ENCODE measurements at places on chromosomes 3 and 15.

- peak; percentile 33 for DNase-seq
Measured at GRCh38 chr3:60555686-60556354, 695.4 kb downstream of the FHIT start.

DNA sequence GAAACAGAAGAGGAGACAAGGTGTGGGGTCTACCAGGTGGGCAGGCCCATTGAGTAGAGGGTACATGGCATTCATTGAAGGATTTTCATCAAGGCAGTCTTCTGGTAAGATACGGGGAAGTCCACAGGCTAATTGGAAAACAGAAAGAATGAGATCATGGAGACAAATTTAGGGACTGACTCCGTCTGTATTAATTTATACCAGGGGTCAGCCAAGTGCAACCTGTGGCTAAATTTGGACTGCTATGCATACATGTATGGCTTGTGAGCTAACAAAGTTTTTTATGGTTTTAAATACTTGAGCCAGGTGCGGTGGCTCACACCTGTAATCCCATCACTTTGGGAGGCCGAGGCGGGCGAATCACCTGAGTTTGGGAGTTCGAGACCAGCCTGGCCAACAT, 21.1 kb upstream of the SNRPN start:
- DNase-seq: no peak

- DNase-seq: no peak
Measured at GRCh38 chr3:44555723-44556122, 730 bp downstream of the ZKSCAN7 start.

DNA sequence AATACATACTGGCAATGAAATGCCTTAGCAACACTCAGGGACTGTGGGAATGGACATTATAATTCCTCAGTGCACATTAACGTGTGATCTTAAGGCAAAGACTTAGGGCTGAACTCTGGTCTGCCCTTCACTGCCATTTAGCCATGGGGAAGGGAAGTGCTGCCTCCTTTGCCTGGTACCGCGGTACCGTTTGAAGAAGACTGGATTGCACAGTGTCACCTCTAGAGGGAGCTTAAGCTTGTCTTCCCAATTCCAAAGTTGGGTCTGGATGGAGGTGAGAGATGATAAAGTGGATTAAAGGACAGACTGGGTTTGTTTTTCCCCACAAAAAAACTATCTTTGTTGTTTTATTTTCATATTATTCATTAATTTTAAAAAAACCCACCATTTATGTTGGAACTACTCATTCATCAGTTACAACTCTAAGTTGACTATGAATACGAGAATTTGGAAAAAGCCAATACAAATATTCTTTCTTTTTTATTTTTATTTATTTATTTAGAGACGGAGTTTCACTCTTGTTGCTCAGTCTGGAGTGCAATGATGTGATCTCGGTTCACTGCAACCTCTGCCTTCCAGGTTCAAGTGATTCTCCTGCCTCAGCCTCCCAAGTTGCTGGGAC, 60.0 kb upstream of the SYN2 start:
- no peak for DNase-seq

DNA sequence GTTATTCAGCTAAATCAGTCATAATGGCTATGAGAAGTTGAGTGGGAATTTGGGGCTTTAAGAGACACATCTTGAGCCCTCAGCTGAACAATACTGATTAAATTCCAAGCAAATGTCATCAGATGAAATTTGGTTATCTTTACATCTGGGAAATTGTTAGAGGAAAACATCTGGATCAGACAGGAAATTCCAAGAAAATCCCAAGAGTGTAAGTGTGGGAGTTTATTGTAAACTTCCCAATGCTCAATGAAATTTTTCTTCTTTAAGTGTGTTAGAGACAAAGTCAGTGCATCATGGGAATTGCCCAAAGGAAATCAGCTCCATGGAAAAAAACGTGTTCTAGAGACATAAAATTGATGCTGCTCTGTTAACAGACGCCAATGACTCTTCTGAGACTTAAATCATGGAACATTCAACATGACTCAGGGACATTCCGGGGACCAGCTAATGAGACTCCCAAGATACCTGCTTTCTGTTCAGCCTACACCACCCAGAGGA, 19.8 kb upstream of the DCLK3 start:
- DNase-seq: no peak

DNA sequence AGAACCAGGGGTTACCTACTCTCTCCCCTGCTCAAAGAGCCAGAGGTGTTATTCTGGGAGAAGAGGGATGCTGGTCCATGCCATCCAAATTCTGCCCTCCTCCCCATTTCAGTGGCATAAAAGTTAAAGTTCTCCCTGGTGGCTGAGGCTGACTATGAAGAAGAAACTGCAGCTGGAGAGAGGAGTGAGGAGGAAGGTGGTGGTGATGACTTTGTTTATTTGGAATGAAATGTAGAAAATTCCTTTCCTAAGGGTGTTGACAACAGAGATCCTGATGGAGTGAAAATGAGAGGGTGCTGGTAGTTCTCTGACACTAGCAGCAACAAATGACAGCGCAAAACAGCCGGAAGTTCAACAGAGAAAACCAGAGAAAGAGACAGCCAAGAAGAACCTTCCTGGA, 100.4 kb downstream of the PCCB start:
- DNase-seq: peak; percentile 55

DNA sequence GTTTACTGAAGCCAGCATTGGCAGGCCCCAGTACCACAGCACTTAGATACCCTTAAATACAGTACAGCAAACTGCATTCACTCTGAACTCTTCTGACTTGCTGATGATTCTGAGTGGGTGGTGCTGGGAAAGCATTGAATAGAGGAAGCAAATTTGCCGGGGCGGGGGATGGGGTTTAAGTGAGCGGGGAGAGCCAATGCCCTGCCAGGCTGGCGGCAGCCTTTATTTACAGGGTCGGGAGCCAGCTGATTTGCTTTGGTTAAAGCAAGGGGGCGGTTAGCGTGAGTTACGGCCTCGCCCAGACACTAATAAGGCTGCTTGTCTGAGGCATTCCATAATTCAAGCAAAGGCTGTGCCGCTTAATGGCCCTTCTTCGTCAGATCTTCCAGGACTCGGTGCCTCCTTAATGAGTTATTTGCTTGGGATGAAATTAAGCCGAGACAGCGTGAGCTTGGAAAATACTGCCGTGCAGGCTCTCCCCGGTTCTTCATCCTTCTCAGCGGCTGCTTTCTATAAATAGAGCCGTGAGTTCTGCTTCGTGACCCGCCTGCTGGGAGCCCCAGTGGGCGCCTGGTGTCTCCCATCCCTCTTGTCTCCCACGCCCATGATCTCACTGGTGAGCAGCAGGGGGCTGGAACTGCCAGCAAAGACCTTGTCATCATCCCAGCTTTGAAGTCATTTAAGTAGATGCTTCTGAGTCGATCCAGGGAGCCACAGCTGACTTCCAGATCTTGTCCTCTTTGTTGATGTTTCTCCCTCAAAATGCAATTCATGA, 25.8 kb downstream of the SPSB4 start:
- DNase-seq: no peak

DNA sequence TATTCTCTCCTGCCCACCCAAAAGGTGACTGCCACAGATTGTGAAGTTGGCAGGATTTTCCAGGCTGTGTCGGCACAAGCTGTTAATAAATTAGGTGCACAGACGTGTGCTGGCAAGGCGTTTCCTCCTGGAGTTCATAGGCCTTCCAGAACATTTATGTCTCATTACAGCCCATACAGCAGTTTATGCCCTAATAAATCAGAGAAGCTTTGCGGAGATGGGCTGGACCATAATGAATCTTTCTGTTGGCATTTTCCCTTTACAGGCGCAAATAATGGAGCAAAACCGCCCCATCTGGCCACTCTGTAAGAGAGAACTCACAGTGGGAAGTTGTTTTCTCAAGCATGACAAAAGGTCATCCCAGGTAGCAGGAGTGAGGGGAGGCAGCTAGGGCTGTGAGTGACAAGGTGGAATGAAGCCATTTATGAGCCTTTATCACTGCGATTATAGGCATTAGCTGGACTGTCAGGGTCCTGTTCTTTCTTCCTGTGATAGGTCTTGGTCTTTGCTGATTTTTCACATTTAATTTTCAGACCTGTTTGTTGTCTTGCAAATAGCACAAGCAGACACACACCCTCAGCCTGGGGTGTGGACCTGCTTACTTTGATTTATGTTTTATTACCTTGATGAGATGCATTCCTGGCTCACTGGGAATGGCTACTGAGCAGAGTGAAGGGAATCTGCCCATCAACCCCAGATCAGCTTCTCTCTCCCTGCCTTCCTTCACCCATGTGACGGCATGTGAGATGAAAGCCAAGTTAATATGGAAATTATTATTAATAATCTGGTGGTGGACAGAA, 257.5 kb downstream of the LRTM1 start:
- no peak for DNase-seq

GRCh38 chr15:90141646-90142045, 39.4 kb upstream of the IDH2 start:
- DNase-seq: no peak

DNA sequence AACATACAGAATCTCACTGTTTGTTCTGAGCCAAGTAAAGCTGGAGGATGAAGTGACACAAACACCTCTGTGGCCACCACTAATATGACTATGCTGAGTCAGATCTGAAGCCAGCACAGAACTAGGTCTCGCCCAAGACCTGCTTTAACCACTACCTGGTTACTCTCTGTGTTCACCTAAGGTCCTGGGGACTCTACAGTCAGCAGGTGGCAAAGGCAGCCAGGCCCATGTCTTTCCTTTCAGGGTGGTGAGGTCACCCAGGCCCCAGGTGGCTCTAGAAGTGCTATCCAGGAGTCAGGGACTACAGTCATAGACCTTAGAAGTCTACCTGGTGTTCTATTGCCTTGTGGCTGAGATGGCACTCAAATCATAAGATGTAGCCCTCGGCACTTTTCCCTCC, 287.9 kb upstream of the ARRDC4 start:
- no peak for DNase-seq

- DNase-seq: no peak
Measured at GRCh38 chr3:120338517-120338916, 10.6 kb downstream of the LRRC58 start.

DNA sequence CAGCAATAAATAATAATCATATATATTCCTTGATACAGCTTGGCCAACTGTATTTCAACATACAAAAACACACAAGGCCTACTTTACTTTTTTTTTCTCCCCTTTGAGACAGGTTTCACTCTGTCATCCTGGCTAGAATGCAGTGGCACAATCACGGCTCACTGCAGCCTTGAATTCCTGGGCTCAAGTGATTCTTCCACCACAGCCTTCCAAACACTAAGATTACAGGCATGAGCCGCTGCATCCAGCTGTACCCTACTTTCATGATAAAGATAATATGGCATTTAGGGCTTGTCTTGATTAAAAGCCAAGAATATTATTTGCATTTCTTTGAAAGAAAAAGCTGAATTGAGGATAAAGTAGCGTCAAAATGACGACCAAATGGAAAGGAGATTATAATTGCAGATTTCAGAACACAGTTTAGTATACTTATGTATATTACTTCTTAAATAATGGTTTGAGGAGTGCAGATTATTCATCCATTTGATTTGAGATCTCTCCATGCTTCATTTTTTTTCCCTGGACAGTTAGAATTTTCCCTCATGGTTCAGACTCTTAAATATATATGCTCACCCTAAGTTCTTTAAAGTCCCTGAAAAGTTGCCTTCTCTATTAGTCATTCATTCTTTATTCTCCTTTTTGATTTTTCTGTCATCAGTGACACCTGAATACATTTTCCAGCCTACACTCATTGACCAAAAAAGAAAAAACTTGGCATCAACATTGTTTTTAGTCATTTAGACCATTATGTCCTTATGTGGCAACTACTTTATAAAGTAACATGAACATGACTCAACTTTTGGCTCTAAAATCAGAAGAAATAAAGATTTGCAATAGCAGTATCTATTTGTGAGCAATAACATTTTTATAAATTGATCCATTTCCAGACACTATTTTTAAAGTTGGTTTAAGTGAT, 48.5 kb upstream of the MLF1 start:
- DNase-seq: no peak

DNA sequence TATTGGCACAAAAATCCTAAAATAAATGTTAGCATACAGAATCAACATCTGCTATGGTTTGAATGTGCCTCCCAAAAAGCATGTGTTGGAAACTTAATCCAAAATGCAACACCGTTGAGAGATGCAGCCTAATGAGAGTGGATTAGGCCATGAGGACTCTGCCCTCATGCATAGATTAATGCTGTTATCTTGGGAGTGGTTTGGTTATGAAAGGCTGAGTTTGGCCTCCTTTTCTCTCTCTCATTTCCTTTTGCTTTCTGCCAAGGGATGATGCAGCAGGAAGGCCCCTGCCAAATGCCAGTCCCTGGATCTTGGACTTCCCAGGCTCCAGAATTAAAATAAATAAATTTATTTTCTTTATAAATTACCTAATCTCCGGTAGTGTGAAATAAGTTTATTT, 49.4 kb downstream of the SYNM start:
- DNase-seq: no peak

DNA sequence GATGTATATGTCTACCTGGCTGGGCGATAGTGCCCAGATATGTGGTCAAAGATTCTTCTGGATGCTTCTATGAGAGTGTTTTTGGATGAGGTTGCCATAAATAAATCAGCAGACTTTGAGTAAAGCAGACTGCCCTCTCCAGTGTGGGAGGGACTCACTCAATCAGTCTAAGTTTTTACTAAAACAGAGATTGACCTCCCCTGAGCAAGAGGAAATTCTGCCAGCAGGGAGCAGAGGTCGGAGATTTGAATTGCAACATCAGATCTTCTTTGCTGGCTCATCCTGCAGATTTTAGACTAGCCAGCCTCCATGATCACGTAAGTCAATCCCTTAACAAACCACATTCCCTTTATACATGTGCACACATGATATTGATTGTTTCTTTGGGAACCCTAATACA, 300.9 kb downstream of the MCTP2 start:
- no peak for DNase-seq

DNA sequence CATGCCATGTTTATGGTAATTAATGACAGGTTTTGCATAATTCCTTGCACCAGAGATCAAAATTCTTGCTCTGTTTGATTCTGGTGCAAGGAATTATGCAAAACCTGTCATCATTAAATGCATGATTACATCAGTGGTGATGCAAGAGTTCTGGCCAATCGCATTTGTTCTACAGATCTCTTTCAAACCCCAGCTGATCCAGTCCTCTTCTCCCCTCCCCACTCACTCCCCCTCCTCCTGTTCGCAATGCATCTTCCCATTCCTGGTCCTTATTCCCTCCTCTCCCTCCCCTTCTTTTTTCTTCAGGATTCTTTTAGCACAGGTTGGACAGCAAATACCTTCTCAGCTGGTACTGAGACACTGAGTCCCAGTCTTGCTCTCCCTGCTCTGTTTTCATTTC, 82.1 kb downstream of the GABRB3 start:
- DNase-seq: no peak

Measured in SJSA1 (cell line).